ENCODE measurements at places on chromosomes 5 and 9. TPM values are rescaled to one million over a fixed set of nuclear protein-coding genes. Genes with fewer than 3 reads are reported as not detected.

- DNase-seq, result no peak
Observed at GRCh38 chr9:31500422-31500821, 884.0 kb upstream of the ACO1 start.

DNA sequence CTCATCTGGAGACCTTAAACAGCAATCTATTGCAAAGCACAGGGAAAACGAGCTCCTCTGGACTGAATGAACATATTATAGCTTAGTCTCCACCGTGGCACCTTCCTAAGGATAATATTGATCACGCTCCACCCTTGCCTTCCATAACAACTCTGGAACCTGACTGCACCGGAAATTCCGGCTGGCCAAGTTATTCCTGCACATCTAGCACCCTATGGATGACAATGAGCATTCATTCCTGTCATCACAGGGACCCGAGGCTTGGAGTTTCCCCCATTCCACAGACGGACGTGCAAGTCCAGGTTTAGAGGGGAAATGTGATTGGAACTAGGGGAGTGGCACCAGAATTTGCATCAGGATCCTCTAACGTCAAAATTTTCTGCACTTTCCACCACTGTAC lies 27.5 kb downstream of the STK10 start:
- DNase-seq, result no peak

DNA sequence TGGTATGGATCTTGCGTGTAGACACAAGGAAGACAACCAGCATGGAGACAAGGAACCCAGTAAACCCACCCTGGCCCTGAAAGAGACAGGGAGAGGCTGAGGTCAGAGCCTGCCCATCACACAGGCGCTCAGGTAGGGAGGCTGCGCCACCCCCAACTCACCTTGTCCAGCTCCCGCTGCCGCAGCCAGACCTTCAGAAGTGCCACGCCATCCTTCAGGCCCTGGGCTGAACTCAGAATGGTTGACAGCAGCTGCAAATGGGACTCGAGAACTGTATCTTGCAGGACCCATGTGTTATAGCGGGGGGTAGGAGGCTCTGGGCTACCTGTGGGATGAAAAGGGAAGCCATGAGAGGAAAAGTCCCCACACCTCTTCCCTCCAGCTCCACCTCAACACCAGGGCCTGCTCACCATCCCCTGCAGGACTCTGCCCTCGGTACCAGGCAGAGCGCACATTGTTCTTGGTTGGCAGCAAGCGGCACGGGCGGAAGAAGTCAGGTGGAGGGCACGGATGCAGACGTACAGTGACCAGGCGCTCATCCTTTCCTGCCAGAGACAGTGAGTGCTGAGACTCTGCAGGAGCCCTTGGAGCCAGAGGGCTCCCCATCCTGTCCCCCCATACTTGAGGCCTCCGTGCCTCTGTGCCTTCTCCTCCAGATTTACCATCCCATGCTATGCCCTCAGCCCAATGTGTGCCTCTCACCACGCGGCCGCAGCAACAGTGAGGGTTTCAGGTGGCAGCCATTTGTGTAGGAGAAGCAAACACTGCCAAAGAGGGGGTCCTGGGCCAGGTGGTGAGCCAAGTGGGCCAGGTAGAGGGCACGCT lies 4.7 kb downstream of the NOL6 start:
- no peak for DNase-seq

DNA sequence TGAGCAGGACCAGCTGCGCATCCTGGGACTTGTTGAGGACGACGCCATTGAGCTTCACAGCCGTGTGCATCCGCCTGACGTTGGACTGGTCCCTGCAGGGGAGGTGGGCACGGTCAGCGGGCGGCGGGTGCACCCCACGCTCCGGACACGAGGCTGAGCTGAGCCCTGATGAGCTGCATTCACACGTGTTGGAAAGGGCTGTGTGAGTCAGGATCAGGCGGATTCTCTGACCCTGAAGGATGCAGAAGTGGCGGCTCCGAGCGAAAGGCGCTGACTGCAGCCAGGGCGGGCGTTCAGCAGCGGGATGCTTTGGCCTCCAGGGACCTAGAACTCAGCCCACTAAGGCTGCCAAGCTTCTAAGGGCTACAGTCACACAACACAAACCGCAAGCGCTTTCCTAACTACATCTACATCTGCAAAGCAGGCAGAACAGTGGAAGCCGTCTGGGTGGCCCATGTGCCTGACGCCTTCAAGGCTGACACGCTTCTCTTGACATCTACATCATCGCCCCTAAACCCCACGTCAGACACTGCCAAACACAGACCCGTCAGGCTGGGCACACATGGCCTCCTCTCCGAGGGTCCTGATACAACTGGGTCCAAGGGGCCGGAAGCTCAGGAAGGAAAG lies 44.9 kb downstream of the NKD2 start:
- no peak for DNase-seq

- DNase-seq, result no peak
Observed at GRCh38 chr5:151577566-151577965, 13.6 kb downstream of the FAT2 start.

GRCh38 chr9:21804791-21805190 lies 2.4 kb downstream of the MTAP start:
- no peak for DNase-seq

- DNase-seq, result no peak
Observed at GRCh38 chr9:129073404-129073803, 7.5 kb upstream of the DOLPP1 start.

PCDHA9 gene
- not detected for total RNA-seq

NUDT12 gene
- 11.1 TPM for total RNA-seq

TAF11L10 gene
- total RNA-seq, result not detected

FYB1 gene
- not detected for total RNA-seq

TMEM252 gene
- not detected for total RNA-seq

LCNL1 gene
- not detected for total RNA-seq

Measured in Caki2 (cell line).